COLO829 (cell line): ENCODE measurements at places on chromosomes 11 and 22.
A peak's percentile ranks its signal among the peaks of the same experiment; 100 is the strongest.

- peak; percentile 10 for DNase-seq
These were observed 24.1 kb downstream of the IRAG1 start for GRCh38 chr11:10669258-10670033.

DNA sequence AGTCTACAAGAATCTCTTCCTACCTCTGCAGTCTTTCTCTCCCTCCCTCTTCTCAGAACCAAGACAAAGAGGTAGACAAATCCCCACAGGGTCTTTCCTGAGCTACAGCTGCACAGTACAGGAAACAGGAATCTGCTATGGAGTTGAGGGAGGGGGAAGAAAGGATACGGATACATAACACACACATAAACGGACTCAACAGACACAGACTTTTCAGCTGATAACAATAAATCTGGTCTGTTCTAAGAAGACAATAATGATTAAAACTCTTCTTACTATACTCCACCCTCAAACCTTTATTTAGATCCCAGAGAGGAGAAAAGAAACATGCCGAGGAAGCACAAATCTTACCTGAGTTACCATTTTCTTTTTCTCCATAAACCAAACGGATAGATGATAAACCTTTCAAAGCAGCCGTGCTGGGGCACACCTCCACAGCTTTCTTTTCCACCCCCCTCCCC is 122.2 kb downstream of the APOL5 start:
- DNase-seq = no peak

DNA sequence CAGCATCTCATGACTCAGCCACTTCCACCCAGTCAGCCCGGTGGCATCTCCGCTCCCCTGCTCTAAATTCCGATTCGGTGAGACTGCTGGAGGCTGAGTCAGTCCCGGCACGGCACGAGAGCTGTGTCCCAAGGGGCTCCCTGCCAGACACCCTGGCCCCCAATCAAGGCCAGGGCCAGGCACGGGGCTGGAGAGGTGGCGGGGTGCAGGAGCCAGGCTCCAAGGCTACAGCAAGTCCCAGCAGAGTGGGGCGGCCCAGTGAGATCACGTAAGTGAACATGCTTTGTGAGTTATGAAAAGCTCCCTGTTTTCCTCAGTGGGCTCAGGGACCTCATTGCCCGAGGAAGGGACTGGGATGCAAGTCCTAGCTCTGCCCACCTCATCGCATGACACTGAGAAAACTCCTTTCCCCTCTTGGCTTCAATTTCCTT is 3.0 kb downstream of the C11orf68 start:
- peak; percentile 97 for DNase-seq

GRCh38 chr11:130323452-130324450 is 9.0 kb upstream of the ZBTB44 start:
- no peak for DNase-seq

GRCh38 chr11:65549096-65549495 is 9.1 kb downstream of the LTBP3 start:
- no peak for DNase-seq

GRCh38 chr11:3904228-3904627 is 48.8 kb downstream of the STIM1 start:
- DNase-seq = no peak

DNA sequence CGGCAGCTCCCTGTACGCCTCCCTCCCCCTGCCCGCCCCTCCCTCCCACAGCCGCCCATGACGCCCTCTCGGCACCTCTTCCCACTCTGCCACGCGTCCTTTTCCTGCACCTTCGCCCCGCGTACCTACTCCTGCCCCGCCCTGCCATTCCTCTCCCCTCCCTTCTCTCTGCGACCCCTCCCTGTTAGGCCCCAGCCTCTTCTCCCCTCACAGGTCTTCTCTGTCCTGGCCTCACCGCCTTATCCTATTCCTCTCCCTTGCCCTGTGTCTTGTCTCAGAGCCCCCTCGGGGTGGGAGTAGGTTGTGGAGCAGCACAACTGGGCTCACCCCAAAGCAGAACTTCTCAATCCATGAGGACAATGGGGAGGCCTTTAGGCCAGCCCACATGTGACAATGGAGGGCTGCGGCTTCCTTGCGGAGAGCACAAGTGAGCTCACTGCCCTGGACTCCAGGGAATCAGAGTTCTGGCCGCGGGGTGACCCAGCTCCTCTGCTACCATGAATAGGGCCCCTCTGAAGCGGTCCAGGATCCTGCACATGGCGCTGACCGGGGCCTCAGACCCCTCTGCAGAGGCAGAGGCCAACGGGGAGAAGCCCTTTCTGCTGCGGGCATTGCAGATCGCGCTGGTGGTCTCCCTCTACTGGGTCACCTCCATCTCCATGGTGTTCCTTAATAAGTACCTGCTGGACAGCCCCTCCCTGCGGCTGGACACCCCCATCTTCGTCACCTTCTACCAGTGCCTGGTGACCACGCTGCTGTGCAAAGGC is 539 bp downstream of the SLC35C1 start:
- peak; percentile 22 for DNase-seq

GRCh38 chr11:107669191-107669740 is 42.6 kb downstream of the SLN start:
- DNase-seq = no peak

- DNase-seq = no peak
These were observed 864.2 kb downstream of the FAM181B start for GRCh38 chr11:81869351-81870065.

DNA sequence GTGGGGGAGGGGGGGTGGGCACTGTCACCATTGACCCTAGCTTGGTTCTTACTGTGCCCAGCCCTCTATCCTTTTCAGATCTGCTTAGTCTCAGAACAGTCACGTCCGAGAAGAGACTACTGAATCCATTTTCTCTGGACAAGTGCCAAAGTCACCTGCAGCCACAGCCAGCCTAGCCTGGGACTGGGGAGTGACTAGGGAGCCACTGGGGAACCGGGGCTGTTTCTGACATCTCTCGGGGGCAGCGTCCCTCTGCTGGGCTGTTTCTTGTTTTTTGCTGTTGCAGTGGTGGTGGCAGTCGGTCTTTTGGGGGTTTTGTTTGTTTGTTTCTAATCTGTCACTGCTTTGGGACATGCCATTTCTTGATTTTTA is 8.7 kb downstream of the SLC37A2 start:
- no peak for DNase-seq

DNA sequence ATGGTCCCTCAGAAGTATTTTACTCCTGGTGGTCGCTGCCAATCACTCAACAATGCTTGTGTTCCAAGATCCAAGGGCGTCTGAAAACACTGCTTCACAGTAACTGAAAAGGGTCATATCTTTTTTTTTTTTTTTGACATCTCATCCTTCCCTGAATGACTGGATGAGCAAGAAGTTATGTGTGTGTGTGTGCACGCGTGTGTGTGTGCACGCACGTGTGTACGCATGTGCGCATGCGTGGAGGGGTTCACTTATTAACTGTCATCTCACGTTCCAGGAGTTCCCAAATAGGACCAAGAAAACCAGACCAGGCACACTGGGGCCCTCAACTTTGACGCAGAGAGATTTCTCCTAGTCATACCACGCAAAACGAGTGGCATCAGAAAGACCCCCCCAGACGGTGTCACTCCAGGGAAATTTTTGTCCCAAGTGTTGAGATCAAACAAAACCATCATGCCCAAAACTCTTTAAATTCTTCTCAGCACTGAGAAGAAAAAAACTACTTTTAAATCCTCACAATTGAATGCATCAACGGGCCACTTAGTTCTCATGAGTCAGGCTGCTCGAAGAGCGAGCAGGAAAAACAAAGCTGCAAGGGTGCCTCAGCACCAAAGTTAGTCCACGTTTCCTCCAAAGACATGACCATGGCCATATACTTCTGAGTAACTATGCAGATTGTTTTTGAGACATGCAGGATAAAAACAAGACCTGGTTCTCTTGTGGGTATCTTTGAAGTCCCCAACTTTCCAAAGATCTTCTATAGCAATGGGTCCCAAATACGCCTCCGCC is 12.9 kb downstream of the MN1 start:
- DNase-seq = no peak

- no peak for DNase-seq
These were observed 66.9 kb downstream of the ALX4 start for GRCh38 chr11:44243086-44243485.

DNA sequence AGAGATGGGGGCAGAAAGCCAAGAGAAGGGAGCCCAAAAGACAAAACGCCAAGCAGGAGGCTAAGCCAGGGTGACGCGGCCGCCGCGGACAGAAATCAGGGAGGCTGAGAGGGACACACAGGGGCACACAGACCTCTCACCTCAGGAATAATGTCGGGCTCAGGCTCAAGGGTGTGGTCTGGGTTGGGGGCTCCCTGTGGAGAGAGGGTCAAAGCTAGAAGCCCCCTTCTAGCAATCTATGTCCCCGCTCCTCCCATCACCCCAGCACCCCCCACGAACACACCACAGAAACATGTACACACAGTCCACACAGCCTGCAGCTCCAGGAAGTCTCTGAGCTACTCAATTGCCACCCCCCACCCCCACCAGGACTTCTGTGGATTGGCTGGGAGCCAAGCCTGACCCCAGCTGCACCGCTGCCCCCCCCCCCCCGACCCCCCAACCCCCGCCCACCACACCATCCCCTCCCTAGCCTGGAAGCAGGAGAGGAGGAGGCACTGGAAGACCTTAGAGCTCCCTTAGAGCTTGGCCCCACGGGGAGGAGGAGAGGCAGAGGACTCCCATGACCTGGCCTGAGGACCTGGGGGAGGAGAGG is 6.9 kb downstream of the BCL9L start:
- no peak for DNase-seq

GRCh38 chr11:1310318-1310687 is 871 bp upstream of the TOLLIP start:
- DNase-seq = no peak

GRCh38 chr11:114053406-114053805 is 6.1 kb upstream of the ZBTB16 start:
- DNase-seq = no peak

DNA sequence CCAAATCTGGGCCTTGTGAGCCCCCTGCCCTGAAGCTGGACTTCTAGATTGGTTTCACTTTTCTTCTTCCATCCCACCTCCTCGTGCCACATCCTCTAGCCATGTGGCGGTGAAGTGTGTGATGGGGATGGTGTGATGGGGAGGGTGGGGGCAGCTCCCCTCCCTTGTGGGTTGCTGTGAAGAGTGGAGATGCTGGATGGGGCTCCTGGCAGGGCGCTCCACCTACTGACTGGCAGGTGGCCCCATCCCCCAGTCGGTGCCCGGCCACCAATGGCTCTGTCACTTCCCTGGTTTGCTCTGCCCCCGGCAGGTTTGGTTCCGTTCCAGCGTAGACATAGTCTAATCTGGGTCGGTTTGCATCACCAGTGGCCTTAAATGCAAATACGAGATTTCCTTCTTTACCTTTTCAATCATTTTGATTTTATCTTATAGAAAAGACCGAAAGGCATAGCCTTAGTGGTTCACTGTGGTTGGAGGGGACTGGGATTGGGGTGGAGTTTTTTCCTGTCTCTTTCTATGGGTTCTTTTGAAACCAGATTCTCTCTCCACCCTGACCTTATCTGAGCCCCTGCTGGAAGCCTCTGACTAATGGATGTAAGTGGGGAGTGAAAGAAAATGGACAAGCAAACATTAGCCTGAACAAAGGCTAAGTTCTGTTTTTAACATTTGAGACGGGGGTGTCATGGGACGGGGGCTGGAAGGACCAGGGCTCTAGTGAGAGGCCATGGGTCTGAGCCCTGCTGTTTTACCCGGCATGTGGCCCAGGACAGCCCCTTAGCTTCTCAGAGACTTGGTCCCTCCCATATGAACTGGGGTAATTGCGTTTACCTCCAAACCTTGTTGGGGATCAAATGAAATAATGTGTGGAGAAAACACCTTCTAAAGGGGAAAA is 149.3 kb downstream of the CACNA1I start:
- no peak for DNase-seq

GRCh38 chr22:42459287-42460063 is 27.3 kb upstream of the NFAM1 start:
- DNase-seq = no peak

DNA sequence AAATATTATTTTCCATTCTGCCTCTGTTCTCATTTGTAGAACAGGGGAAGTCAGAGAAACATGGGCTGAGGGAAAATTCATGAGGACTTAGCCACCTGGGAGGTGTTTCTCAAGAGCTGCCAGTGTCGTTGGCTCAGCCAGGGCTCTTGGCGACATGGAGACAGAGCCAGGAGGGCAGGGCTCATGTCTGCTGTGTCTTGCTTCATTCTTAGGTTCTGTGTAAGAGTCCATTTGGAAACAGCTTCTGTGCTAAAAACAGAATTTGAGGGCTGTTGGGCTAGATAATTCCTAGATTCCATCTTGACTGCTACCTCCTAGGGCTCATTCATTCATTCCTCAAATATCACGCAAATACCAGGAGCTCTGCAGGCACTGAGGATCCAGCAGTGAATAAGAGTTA is 15.1 kb upstream of the MRGPRX2 start:
- no peak for DNase-seq

GRCh38 chr22:46934746-46935491 is 172.5 kb downstream of the TBC1D22A start:
- peak; percentile 30 for DNase-seq

GRCh38 chr11:61524963-61525587 is 16.5 kb downstream of the LRRC10B start:
- DNase-seq = no peak

DNA sequence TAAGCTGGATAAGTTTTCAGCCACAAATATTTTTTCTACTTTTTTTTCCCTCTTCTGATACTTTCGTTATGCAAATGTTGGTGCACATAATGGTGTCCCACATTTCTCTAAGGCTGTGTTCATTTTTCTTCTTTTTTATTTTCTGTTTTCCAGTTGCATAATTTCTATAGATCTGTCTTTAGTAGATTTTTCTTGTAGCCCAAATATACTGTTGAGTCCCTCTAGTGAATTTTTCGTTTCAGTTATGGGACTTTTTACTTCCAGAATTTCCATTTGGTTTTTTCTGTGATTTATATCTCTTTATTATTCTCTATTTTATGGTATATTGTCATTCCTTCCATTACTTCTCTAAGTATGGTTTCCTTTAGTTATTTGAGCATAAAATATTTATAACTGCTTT is 72.0 kb downstream of the SWAP70 start:
- no peak for DNase-seq

- no peak for DNase-seq
These were observed 901.0 kb downstream of the BRD1 start for GRCh38 chr22:48926643-48927042.

DNA sequence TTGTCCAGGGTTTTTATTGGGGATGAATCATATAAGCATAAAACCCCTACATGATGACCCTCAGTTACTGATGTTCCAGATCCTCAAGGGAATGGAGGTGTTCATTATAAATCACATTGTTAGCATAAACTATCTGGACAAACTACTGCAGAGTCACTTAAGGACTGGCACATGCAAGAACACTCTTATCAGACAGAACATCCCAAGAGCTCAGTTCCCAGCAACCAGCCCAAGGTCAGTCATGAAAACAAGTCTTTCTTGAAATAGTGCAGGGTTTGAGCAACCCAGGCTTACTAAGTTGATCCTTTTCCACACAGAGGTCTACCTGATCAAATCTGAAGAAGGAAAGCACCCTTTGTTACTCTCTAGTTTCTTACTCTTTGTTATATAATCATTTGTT is 13.5 kb upstream of the PTS start:
- DNase-seq = no peak

DNA sequence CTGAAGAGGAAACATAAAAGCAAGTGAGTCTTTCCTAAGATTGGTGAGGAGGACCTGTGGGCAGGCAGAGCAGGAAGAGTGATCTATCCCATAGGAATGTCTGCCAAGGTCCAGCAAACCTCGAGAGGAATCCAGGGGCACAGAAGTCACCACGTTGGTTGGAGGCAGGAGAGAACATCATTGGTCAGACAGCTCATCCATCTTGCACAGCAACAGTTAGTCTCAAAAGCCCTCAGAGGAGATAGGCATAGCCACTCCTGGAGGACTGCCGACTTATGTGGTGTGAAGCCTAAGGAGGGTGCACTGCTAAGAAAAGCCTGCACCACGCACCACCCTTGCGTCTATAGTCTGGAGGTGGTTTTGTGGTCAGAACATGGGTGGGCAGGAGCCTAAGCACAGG is 109.1 kb downstream of the RASSF10 start:
- peak; percentile 39 for DNase-seq

- DNase-seq = no peak
These were observed 420.7 kb downstream of the MN1 start for GRCh38 chr22:27380855-27381254.
